ENCODE measurements at places on chromosomes 5 and 9.

DNA sequence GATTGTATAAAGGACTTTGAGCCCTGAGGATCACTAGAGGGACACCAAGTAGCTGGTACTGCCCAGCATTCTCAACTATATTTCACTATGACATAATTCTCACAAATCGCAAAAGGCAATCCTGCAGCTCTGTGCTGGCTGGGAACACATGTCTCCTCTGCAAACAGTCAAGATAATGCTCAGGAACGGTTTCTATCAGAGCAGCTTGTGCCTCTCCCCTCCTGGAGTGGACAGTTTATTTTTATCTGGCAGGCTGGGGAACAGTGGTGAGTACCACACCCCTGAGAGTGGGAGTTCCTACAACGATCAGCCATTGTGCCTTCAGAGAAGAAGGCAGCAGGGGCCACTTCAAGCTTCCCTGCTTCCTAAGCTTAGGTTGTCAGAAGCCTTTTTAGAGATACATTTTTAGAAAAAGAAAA, 65.8 kb downstream of the ERAP1 start:
- DNase-seq, result no peak

- no peak for DNase-seq
These were observed 287.9 kb downstream of the ZSWIM6 start for GRCh38 chr5:61619777-61620518.

DNA sequence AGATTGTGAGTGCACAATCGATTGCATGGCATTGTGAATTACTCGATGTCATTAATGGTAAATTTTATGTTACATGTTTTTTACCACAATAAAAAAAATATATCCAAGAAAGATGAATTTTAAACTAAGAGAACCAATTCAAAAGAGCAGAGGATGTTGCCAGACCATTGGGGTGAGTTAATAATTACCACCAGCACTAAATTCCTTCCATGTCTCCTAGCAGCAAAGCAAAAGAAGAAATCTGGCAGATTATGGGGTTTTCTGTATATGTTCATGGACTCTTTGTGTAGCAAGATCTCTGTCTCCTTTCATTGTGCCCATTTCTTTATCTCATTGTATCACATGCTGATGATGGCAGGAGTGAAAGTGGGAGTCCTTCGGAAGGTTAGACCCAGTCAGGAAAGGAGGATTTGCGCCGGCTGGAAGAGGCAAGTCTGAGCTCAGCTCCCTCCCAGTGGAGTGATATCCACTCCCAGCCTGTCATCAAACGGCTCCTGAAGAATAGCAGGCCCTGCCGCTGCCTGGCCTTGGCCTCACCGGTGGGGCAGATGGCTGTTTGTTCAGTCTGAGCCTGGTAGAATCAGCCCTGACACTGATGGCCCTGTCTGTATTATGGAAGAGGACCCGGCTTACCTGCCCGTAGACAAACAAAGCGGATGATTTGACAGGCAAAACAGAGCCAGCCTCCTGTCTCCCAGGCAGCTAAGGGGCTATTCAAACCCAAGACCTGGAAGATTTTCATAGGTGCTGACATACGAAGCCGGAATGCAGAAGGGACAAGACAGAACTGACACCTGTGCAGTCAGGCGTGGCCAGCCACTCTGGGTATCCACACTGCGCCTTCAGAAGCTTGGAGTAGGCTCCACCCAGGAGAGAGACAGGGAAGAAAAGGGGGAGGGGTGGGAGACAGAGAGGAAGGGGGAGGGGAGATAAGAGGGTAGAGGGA, 21.9 kb upstream of the FOXE1 start:
- DNase-seq, result no peak

DNA sequence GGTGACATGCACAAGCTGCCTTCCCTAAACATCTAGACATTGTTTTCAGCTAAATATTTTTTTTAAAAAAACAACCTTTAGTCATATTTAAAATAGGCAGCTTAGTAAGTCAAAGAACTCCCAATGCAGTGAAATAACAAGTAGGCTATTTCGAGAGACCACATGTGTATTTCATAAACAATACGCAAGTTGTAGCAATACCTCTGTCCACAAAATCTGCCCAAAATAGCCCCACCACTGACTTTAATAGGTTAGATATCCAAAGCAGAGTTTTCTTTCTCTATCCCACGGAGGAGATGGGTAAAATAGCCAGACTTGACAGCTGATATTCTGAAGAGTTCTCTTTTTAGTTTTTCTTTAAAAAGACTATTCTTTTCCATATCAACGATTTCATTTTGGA, 1.2 kb downstream of the SLC24A2 start:
- DNase-seq, result no peak

GRCh38 chr9:133604214-133604613, 5.0 kb downstream of the FAM163B start:
- DNase-seq, result peak; percentile 12

DNA sequence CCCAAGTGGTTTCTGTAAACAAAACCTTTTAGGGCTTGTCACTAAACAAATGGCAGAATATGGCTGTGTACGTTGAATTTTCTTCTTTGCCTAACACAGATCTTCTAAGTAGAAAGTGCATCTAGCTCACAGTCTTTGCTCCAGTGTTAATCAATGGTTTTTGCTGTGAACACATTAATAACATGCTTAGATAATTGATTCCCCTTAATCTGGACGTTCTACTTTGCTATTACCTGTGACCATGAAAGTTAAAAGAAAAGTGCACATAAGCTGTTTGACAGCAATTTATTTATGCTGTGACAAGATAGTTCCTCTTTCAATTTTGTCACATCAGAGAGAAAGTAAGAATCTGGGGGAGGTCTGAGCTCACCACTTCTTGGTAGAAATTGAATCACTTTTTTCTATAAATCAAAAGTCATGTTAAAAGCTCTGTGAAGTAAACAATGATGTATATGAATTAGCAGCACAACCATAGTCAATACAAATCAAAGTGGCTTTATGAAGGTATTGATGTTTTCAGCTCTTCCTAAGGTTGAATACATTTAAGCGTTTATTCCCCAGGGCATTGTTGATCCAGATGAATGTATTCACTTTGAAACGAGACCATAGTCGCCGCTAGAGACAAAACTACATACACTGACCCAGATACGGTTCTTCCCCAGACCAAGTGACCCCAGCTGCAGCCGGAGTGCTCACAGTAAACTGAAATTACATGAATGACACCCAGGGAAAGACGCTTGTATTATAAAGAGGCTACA, 174.6 kb upstream of the ZNF608 start:
- no peak for DNase-seq

GRCh38 chr5:90020575-90021538, 388.7 kb downstream of the CETN3 start:
- no peak for DNase-seq
